ENCODE measurements at places on chromosomes 7 and 10.

DNA sequence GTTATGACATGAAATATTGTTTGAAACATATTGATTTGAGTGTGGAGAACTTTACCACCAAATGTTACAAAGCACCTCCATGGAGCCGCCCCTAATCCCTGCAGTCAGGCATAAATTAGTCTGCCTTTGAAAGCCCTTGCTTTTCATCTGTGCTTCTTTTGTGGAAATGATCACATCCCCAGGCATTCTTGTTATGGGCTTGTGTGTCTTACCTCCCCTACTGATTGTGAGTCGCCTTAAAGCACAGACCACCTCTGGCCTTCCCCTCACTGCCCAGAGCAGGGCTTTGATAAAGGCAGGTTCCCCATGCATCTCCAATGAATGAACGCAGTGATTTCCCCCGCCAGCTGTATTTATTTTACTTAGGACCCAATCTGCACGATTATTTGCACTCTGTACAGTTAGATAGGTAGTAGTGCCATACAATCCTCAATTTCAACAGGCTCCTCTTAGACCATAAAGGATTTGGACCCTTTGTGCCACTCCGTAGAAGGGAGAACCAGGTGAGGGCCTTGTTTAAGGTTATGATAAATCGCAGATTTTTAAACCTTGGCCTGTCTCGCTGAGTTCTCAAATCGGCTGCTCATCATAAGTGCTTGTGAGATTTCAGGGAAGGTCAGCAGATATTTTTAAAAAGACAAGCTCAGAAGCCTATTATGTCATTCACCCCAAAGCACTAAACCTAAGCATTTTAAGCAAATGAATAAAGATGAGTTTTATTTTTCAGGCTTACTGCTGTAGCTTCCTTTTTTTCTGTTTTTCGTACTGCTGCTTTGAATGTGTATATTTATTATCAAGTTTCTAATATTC is 107.8 kb downstream of the CUBN start:
- DNase-seq = no peak

GRCh38 chr10:112713411-112713810 is 236.6 kb upstream of the TCF7L2 start:
- DNase-seq = no peak

GRCh38 chr10:81306971-81307782 is 567.8 kb upstream of the NRG3 start:
- no peak for DNase-seq

DNA sequence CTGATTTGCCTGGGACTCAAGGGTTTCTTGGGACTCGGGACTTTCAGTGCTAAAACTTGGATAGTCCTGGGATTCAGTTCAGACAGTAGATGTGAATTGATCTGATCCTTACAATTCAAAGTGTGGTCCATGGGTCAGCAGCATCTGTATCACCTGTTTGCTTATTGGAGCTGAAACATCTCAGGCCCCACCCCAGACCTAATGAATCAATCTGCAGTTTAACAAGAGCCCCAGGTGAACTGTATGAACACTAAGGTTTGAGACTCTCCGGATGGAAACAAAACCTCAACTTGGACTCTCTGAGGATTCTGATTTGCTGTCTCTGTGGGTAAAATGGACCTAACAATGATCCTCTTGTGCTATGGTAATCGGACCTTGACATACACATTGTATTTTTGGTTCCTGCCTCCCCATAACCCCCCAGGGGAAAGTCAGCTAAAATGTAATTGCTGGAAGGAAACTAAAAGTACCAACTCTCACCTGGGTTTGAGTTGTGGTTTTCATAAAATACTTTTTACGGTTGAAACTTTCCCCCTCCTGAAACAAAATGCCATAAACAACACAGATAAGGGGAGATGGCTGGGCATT is 11.7 kb downstream of the CYP26A1 start:
- DNase-seq = no peak

GRCh38 chr10:88080213-88080612 is 216.8 kb downstream of the PTEN start:
- no peak for DNase-seq

DNA sequence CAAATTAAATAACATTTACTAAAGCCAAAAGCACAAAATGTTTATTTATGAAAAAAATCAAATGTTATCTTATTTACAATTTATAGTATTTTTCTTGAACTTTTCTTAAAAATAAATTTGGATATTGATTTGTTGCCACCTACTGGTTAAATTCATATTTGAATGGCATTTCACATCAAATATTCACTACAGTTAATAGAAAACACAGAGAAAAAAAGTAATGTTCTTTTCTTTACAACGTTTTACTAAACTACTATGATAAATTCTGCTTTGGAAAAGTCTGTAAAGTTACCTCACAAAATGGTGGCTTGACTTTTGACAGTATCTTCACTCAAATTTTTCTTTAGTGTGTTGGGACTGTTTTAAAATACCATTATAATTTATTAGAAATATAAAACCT is 52.7 kb downstream of the SRPK2 start:
- DNase-seq = no peak

DNA sequence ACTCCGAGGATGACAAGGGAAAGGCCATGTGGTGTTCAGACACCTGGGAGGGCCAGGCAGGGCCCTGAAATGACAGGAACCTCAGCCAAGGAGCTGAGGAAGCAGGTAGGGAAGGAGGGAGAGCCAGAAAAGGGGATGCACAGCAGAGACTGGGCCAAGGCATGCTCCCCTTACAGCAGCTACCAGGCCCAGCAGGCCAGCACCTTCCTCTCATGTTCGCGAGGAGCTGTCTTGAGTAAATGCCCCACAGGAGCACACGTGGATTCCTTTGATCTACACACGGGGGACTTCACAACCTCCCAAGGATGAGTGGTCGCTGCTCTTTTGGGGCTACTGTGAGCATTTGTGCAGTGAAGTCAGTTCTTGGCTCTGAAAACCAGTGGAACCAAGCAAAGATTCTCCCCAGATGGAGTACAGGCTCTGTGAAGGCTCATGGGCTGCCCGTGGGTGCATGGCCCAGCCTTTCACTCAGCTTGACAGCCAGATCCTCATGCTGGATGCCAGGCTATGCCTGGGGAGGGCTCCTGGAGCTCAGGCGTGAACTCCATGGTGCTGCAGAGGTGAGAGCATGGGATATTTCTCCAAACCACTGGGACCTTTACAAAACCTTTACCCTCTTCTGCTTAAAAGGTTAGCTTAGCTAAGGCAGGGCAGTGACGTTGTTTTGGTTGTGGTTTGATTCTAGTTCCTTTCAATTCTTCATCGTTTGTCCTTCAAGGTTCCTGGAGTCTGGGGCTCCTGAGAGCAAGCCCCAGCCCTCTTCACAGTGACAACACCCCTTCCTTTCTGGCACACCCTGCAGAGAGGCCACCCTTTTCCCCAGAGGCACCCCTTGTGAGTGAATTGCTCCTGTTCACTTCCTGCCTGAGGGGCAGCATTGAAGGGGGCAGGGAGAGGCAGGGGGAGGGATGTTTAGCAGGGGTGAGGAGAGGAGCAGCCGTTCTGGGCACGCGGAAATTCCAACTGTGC is 74.2 kb upstream of the ZPBP start:
- DNase-seq = no peak

GRCh38 chr7:127609297-127609696 is 8.6 kb downstream of the PAX4 start:
- DNase-seq = no peak

- DNase-seq = no peak
Measured at GRCh38 chr10:69061305-69062161, 26.4 kb upstream of the SRGN start.

GRCh38 chr7:38950309-38950708 is 27.4 kb upstream of the POU6F2 start:
- no peak for DNase-seq

DNA sequence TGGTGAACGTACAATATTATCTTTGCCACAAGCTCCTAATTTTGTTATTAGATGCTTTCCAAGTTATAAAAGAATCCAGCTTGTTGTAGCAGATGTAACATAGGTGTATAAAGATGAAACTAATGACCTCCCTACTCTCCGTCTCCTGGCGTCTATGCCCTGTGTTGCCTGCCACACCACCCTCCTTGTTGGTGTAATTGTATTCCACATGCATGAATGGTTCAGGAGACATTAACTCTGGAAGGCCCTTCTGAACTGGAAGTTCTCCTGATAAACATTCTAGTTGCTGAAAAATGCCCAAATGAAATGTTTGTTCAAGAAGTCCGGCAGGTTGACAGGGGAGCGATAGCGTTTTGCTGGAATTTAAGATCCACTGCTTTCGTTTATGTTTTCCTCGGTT is 53.9 kb upstream of the SEPHS1 start:
- DNase-seq = no peak

DNA sequence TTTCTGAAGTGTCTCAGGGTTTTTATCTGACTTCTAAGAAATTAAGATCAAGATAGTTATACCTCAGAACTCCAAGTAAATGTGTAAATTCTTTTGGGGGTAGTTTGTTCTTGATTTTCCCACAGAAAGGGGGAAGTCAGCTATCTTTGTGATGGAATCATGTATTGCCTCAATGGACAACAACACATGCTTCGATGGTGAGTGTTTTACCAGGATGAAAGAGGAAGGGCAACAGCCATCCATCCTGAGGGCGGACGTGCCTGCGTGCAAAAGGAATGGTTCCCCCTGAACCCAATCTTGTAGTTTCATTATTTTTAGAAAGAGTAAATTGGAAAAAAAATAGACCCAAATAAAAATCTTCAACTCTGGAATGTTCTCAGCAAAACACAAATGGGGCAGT is 67.2 kb upstream of the ZPBP start:
- DNase-seq = no peak

- no peak for DNase-seq
Measured at GRCh38 chr7:30157204-30157603, 22.4 kb downstream of the MTURN start.

DNA sequence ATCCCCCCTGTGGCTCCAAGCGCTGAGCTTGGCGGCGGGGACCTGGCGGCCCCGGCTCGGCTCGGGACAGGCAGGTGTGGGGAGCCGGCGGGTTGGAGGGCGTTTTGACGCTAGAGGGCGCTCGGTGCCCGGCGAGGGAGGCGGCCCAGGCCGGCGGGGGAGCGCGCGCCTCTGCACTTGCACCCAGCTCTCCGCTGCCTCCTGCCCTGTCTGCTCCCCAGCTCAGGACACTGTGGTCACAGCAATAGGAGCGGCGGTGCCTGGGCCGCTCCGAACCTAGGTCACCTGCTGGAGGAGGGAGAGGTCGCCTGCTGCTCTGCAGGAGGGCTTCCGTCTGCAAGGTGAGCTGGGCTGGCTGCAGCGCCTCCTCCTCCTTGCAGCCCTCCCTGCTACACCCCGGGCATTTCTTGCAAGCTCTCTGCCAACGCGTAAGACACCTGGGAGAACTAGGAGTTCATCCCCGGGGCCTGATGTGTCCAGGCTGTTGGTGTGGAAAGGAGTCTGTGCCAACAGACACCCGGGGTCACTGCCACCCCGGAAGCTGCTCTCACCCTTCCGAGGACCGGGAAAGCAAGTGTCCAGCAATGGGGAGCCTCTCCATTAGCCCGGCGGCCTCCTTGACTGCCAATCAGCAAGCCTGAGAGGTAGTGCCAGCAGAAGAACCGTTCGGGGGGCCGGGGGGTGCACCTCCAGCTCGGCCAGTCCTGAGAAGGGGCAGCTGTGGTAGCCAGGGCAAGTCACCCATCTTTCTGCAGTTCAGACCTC is 620.4 kb downstream of the GALNT17 start:
- peak; percentile 75 for DNase-seq

DNA sequence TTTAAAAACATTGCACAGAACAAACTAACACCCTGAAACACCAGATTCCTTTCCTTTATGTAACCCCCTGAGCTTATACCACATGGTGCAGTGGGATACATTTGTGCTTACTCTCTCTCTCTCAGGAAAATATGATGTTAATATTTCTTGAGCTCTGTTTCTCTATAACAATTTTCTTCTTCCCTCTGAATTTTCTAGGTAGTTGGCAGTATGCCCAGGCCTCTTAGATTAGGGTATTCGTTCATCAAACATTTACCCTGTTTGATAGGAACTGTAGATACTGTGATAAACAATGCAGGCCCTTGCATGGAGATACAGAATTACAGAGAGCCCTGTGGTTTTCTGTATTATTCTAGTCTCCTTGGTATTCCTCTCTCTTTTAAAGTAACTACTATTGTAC is 567.8 kb downstream of the IPMK start:
- no peak for DNase-seq

DNA sequence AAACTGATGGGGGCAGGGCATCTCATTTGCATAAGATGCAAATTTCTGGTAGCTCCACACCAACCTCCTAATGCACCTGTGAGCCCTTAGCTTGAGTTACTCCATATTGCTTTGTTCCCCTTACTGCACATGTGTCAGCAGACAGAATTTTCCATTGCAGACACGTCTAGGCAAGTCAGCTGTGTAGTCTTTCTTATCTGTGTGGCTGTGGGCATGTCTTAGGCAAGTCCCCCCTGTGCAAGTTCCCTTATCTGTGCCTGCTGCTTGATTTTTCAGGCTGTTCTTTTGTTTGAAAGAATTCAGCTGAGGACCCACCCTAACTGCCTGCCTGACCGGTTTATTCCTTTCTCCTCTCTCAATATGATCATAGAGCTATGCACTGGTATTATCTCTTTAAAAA is 28.5 kb upstream of the TRIM24 start:
- no peak for DNase-seq

DNA sequence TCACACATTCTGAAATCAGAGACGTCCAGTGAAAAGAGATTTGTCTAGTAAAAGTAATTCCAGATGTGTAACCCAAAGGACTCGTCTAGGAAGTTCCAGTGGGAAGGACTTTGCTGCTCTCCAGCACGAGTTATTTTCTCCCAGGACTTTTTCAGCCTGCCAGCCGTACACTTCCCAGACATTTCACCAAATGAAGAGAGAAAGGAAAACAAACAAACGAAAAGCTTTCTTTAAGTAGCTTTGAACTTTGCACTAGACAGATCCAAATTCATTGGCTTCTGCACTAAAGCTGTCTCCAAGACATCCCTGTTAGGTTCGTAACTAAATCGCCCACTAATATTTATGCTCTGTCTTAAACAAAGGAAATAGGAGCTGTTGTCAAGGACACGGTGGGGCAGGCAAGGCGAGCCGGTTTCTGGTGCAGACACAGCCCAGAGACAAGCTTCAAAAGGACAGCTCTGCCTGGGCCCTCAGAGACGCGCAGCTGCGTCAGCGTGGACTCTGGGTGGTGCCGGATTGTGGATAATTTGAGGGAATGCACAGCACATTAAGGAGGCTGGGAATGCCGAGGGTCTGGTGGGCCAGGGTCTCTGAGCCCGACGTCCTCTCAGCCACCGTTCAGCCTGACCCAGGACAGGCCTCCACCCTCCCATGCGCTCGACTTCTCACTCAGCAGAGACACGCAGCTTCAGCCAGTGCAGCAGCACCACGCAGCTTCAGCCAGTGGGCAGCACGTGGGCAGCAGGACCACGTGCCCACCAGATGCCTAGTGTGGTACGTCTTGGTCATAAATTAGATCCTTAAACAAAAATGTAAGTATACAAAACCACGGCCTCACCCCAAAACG is 64.1 kb upstream of the INSIG1 start:
- no peak for DNase-seq

- no peak for DNase-seq
Measured at GRCh38 chr7:100896732-100897608, 1.3 kb upstream of the ACHE start.

- DNase-seq = no peak
Measured at GRCh38 chr10:13789448-13789829, 202.7 kb downstream of the PRPF18 start.

Measured in posterior cingulate gyrus (tissue), 11 donors.